Spleen (tissue), 13 donors: ENCODE measurements at places on chromosomes 1 and 21. TPM values are rescaled to one million over a fixed set of nuclear protein-coding genes. Genes with fewer than 3 reads are reported as not detected.

CITED4 gene
- polyA plus RNA-seq, result 13.0 TPM

LMX1A gene
- not detected for polyA plus RNA-seq

CRNN gene
- 2.2 TPM for polyA plus RNA-seq

RNU5D-1 gene
- not detected for polyA plus RNA-seq

FCER1G gene
- polyA plus RNA-seq, result 202 TPM

ADAMTS4 gene
- 1.2 TPM for polyA plus RNA-seq

SPRR2F gene
- polyA plus RNA-seq, result not detected

IGFN1 gene
- 0.03 TPM for polyA plus RNA-seq

CNR2 gene
- 18.2 TPM for polyA plus RNA-seq

CELA2A gene
- polyA plus RNA-seq, result 0.20 TPM

PKLR gene
- not detected for polyA plus RNA-seq
